Activated gamma-delta T cell treated with Interleukin-2 at 50 U/mL for 16 hours (primary cell): ENCODE measurements at places on chromosomes 5 and 9.

DNA sequence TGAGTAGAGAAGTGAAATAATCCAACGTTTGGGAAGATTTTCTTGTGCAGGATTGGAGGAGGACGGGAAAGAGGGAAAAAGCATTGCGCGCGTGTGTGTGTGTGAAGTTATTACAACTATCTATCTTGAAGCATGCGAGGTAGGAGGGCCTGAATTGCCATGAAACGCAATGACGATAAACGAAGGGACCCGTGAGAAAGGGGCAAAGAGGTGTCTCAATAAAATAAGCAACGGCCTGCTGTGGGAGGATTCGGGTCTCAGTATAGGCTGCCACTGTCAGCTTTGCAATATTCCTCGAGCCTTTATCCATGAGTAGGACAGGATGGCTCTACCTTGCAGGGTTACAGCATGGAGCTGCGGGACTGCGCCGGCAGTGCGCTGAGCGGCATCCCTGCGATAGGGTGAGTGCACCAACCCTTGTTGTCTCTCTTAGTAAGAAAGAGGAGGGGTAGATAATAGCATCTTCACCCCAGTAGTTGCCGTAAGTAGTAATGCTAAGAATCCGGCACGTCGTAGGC, 631 bp upstream of the RCL1 start:
- DNase-seq: no peak

DNA sequence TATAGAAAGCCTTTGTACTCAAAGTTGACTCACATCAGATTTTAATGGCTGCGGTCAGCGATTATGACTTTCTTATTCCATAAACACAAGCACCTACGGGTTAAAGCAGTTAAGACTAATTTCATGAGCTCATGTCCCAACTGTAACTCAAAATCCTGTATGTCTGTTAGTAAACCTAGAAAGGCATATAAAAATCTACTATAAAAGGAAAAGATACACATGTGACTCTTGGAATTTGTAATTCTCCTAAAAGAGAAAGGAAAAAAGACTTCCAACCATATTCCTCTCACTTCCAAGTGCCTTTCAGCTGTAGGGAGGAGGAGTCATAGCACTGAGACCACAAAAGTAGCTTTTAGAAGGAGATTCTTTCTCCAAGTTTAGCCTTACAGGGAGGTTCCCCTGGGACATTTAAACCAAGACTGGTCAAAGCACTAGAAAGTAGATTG, 129.1 kb downstream of the EBF1 start:
- no peak for DNase-seq

DNA sequence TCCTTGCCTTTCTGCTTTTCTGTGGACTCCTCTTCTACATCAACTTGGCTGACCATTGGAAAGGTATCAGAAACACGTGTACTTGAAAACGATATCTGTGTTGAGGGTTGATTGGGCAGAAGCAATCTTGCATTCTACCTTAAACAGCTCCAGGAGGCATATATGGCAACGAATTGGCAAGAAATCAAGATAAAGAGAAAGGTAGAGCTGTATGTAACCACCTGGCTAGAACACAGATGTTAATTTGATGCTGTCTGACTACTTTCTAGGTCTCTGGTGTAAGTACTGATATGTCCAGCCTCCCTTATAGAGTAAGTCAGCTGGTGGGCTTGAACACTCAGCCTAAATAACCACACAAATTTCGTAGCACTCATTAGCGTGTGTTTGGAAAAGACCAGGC, 1.3 kb downstream of the MAN1B1 start:
- DNase-seq: no peak

DNA sequence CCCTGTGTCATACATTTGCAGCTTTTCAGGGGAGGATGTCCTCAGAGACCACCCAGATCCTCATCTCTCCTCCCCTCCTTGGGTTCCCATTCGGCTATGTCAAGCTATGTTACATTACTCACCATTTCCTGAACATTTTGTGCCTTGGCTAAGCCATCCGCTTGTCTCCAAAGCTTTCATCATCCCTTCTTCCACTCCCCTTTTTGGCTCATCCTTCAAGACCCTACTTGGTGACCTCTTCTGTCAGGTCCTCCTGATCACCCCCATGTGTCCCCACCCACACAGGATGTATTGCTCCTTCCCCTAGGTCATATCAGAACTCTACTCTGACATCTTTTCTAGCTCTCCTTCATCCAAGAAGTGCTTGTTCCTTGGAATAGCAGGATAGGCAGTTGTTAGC, 81.8 kb downstream of the BOD1 start:
- no peak for DNase-seq

DNA sequence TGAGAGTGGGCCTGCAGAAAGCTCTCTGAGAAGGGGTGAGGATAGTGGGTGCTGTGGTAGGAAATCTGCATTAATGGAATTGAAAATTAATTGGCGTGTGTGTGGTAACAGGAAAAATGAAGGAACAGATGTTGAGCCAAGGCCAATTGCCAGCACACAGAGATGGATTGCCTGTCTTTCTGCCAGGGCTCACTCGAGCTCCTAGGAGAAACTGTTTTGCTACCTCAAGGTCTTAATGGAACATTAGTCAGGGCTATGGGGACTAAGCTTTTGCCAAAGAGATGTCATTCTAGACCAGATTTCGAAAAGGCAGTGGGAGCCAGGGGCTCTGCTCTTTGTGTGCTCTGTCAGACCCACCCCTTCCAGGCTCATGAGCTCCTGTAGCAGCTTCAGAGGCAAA, 124.0 kb upstream of the EFNA5 start:
- DNase-seq: no peak

DNA sequence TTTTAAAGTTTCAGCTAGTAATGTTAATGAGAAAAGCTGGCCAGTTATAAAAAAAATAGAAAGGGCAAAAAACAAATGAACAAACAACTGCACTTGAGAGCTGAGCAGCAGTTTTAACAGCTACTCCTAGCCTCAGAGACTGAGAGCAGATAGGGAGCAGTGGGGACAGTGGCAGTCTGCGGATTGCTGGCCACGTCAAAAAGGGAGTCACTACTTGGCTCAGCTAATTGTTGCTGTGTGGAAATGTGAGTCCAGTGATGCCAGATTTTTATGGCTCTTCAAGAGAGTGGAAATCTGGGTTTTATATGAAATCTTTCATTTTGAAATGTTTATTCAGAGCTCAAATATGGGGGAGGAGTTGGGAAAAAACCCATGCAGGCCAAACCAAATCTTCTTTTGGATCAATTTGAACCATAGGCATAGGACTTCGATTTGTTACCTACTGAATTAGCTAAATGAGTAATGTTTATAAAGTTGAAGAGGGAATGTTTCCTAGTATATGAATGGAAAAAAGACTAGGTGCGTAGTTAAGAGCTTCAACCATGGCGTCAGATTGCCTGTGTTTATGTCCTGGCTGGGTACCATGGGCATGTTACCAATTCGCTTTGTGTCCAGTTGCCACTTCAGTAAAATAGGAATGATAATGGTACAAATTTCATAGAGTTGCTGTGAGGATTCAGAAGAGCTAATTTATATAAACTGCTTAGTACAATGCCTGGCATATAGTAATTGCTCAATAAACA, 102.1 kb downstream of the PAM start:
- no peak for DNase-seq

- no peak for DNase-seq
Observed at GRCh38 chr5:11494340-11494739, 409.9 kb downstream of the CTNND2 start.

DNA sequence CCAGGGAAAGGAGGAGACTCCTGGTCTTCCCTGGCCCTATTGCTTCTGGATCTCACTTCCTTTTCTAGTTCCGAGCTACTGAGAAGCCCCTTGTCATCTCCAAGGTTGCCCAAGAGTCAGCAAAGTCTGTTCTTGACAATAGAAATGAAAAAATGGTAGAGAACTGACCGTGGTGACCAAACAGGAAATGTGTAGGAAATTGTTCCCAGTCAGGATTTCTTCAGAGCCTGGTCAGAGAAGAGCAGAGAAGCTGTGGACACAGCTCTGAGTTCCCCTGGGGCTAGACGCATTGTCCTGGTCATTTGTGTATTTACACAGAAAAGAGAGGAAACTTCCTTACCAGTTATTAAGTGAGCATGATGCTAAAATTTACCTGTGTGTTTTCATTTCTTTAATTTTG, 35.6 kb downstream of the S1PR3 start:
- DNase-seq: no peak

DNA sequence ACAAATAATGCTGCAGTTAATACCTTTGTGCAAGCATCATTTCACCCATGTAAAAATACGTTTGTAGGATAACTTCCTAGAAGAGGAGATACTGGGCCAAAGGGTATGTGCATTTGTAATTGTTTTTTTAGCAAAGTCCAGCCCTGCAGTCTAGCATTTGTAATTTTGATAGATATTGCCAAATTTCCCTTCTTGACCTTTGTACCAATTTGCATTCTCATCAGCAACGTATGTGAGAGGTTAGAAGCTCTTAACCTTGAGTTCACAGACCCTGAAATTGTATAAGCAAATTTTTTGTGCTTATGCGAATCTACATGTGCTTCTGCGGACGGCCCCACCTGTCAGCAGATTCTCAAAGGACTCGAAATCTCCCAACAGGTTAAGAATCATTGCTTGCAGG, 18.6 kb upstream of the TOMM5 start:
- no peak for DNase-seq

- no peak for DNase-seq
Observed at GRCh38 chr9:37968228-37968701, 64.3 kb upstream of the SLC25A51 start.

GRCh38 chr9:96686638-96687335, 31.7 kb upstream of the PRXL2C start:
- DNase-seq: peak; percentile 70

GRCh38 chr9:136762221-136762691, 2.1 kb downstream of the LCN15 start:
- DNase-seq: no peak

DNA sequence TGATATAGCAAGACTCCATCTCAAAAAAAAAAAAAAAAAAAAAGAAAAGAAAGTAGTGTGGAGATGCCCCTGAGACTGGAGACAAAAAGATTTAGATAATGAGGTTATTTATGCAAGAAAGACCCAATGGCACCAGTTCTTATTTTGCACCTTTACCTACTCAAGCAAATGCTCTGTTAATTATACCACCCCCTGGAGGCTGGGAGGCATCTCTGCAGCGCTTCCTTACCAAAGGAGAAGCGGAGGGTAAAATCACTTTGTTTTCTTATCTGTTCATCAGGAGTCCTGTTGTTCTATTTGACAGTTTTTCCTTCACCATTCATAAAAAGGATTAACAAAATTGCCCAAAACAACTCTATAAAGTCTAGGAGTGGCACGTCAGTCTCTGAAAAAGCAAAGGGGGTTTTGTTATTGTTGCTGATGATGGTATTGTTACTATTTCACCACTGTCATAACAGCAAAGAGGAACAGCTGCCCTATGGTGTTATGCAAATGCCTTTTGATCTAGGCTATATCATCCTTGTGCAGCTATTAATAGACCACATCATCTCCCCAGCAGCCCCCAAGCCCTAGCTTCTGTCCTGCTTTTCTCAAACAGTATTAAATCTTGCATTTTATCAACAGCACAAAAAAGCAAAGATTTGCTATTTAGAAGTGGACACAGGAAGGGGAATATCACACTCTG, 174.0 kb downstream of the PALM2AKAP2 start:
- DNase-seq: no peak
